NCI-H187 treated with DMSO at 0.1 percent for 48 hours (cell line): ENCODE measurements at places on chromosomes 4 and X.

- DNase-seq, result peak; percentile 24
These were observed 67.6 kb upstream of the DCLK2 start for GRCh38 chr4:150010525-150011126.

- DNase-seq, result no peak
These were observed 24.0 kb downstream of the GALNT7 start for GRCh38 chr4:173192375-173193162.

GRCh38 chr4:147037069-147037468, 91.4 kb upstream of the TTC29 start:
- DNase-seq, result no peak

GRCh38 chr4:184961660-184962059, 56.6 kb upstream of the HELT start:
- DNase-seq, result peak; percentile 37

DNA sequence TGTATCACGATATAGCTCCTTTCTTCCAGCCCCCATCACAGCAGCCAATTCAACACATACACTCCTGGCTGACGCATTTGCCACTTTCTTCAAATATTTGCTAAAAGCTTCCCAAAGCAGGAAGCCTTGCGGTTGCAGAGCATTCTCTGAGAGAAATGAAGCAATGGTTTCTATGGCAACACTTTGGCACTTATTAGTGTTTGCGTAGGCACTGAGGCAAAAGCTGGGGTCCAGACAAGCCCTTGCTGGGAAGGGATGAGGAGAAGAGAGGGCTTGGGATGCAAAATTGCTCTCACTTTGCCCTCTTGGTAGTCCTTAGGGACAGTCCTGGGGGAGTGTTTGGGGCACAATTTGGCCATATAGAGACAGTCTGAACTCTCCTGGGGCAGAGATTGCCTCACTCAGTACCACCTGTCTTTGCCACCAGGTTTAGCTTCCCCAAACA, 55.0 kb upstream of the PAK3 start:
- DNase-seq, result no peak

DNA sequence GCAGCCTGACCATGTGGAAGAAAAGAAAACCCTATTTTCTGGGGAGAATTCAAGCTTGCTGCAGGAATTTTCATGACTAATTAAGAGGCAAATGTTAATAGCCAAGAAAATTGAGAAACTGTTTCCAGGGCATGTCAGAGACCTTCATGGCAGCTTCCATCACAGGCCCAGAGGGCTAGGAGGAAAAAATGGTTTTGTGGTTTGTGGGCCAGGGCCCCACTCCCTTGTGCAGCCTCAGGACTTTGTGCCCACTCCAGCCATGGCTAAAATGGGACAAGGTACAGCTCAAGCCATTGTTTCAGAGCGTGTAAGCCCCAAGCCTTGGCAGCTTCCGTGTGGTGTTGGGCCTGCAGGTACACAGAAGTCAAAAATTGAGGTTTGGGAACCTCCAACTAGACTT, 282.9 kb downstream of the DCAF12L2 start:
- no peak for DNase-seq

- DNase-seq, result no peak
These were observed 22.6 kb upstream of the EGF start for GRCh38 chr4:109890076-109890475.

- peak; percentile 8 for DNase-seq
These were observed 27.9 kb upstream of the UGT2B4 start for GRCh38 chr4:69523385-69524132.

DNA sequence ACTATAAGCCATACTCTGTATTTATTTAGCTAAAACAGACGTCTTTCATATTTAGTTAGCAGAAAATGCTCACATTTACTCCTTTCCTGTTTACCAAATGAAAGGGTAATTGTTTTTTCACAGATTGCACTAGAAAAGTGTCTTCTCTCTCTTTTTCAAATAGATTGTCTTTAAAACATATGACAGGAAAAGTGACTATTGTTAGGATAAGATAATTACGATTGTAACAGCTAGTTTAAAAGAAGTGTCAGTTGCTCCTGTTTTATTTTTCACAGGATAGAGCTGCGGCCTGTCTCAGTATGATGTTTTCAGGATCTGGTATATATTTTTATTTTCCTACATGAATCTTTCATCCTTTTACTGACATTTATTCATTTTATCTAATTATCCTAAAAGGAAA, 353.5 kb downstream of the FBXO8 start:
- no peak for DNase-seq

DNA sequence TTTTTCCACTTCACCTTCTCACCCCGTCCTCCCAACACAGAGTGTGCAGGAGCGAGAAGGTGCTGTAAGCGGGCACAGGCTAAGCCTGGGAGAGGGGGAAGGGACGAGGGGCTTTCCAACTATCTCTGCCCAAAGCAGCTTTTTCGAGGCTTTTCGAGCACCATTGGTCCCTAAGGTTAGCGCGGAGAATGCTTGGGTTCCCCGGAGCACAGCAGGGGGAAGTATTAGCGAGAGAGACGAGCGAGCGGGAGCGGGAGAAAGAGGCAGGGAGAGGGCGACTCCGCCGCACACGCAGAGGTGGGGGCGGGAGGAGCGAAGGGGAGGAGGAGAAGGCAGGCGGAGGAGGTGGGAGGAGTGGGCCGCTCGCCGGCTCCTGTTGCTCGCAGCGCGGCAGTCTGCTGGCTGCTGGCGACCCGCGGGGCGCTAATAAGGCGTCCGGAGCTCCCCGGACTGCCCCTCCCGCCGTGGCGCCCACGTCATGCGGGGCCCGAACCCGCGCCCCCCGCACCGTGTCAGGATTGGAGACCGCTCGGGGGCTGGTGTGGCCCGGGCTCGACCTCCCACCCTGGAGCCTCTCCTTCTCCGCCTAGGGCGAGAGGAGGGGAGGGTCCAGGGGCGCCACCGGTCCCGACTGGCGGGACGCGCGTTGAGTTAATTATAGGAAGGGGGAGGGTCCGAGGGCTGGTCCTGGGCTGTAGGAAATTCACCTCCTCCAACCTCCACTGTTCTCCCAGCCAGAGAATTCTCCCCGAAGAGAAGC, at the start of gene ADAMTS3:
Gene ADAMTS3, minus strand, starts transcription at position 263 of the 760 bp plus-strand sequence. CDS start 459 bp downstream, outside the sequence.
- DNase-seq, result peak; percentile 27

- DNase-seq, result no peak
These were observed 3.8 kb downstream of the MTM1 start for GRCh38 chrX:150572206-150572605.

DNA sequence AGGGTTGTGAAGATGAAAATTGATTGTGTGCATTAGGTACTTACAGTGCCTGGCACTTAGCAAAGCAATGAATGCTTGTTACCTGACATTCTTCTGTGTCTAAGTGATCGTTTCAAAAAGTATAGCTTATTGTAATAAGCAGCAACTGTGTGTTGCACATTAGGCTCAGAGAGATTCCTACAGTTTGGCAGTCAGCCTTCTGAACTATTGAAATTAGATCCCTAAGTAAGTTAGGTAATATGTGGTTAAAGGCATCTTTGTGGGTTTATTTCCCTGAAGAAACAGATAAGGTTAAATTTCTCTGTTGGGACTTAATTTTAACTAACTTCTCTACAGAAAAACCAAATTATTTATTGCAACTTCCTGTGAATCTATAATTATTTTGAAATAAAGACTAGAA, 93.4 kb downstream of the REPS2 start:
- no peak for DNase-seq

DNA sequence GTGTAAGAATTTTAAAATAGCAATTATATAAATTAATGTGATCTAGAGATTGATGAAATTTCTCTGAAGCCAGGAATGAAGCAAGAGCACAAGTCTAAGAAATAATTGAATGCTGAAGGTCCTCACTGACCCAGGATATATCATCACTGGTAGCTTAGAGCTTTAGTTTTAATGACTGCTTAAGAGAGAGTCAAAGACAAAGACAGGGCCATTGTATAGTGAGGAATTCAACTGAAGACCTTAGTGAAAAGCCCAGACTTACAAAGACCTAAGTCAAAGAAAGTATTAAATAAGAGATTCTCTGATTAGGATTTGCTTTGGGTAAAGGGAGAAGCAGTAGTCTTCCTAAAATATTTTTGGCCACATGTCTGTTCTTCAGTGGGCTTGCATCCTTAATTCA, 26.0 kb upstream of the IL15 start:
- DNase-seq, result no peak

DNA sequence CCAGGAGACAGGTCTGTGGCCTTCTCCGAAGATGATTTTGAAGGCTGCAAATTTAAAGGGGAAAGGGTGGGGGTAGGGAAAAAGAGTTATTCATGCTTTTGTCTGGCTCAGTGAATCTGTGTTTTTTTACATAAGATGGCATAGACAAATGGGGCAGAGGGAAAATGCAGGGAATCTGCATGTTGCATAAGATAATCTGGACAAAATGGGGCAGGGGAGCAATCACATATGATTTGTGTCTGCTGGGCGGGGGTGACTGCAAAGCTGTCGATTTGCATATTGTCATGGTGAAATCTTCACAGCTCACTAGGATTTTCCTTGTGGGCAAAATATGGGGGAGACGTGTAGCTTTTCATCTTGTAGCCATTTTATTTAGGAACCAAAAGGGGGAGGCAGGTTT, 29.4 kb upstream of the GYG2 start:
- DNase-seq, result no peak

- no peak for DNase-seq
These were observed 450.7 kb downstream of the GASK1B start for GRCh38 chr4:157722146-157722545.

DNA sequence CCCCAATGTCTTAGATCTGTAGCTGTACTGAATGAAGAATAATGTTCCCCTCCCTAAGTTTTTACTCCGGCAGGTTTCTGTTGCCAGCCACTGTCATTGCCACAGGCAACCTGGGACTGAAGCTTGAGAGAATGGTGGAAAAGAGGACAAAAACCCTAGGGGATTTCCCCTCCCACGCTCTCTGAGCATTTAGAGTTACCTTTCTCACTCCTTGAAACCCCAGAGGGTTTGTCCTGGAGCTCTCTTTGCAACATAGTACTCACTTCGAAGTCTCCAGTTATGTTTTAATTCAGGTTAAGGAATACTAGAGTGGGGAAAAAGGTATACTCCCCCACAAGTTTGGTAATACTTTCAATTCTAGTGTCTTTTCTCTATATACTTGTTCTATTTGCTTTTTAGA, 31.5 kb downstream of the F8 start:
- DNase-seq, result no peak

GRCh38 chr4:183814461-183814860, 90.6 kb upstream of the STOX2 start:
- DNase-seq, result no peak

DNA sequence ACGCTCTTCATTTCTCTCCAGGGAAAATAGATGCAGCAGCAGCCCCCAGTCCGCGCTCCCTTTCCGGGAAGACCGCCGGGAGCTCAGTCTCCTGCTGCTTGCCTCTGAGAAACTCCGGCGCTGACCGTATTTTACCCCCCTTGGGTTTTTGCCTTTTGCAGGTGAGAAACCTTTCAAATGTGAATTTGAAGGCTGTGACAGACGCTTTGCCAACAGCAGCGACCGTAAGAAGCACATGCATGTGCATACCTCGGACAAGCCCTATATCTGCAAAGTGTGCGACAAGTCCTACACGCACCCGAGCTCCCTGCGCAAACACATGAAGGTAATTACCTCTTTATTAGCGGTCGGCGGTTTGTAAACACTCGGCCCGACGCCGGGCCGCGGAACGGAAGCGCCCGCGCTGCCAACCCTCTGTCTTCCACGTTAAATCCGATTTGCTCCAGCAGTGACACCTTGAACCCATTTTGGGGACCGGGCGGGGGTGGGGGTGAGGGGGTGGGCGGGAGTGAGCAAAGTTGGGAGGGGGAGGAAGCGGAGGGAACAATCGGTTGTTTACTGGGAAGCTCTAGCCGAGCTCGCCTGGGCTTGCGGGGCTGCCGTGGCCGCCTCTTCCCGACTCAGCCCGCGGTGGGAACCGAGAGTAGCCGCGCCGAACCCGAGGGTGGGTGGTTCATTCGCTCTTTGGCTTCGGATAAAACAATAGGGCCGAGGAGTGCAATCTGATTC, 3.0 kb downstream of the ZIC3 start:
- DNase-seq, result no peak

DNA sequence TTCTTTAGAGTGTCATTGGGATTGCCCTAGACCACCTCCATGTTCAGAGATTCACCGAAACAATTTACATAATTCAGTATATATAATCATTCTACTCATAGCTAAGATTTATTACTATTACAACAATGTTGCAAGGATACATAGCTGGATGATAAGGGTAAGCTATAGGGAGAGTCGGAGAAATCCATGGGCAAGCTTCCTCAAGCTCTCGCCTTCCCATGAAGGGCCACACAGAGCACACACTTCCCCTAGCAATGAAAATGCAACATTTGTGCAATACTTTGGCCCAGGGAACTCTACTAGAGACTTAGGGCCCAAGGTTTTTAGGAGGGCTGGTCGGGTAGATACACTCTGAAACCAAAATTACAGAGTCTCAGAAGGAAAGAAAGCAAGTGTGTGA, 49.7 kb upstream of the ABCG2 start:
- DNase-seq, result no peak

- no peak for DNase-seq
These were observed 45.5 kb downstream of the FAM9B start for GRCh38 chrX:8988446-8988845.

DNA sequence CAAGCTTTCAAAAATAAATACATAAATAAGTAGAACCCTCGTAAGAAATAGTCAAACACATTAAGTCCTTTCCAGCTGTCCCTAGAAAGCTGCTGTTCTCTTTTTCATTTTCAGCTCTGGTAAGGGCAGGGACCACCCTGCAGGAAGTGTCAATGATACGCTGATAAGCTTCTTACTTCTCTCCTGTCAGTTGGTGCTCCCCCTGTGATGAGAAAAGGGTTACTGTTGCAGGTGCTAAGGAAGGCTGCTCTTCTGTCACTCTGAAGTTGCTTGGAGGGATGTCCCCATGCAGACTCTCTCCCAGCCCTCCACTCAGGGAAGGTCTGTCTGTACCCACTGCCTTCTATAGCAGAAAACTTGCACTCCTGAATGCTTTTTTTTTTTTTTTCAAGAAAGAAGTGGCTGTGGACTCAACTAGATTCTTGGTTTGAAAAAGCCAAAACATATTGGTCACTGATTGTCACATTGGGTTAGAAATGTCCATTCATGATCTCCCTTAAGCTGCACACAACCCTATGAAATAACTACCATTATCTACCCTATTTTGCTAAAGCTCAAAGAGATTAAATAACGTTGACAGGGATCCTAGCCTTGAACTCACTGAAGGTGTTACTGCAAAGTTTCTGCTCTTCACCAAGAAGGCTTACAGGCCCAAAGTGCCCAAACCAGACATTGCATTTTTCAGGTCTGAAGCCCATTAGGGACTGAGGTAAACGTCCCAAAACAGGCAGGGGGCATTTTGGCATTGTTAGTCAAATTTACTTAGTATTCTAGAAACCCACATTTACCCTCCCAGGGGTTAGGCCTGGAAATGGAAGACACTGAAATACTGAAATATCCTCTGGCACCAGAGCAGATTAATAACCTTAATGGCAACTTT, 1.2 kb downstream of the CXCL3 start:
- no peak for DNase-seq

GRCh38 chr4:115126491-115126890, 13.1 kb upstream of the NDST4 start:
- no peak for DNase-seq

DNA sequence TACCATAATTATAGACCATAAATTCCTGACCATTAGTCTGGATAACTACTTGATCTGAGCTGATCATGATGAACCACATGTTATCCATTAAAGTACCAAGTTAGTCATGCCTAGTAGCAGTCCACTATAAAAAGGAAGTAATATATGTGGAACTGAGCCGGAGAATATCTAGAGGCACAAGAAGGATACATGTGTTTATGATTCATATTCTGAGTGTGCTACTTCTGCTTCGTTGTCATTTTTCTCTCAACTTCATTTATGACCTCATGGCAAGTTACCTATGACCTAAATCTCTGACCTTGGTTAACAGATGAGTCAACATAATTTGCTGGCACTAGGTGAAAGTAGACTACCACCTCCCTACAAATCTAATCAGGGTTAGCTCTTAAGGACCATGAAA, 56.5 kb upstream of the ANKRD17 start:
- DNase-seq, result no peak

GRCh38 chr4:122861172-122861943, 34.7 kb downstream of the FGF2 start:
- DNase-seq, result no peak
